ENCODE measurements at places on chromosomes 11 and 22.

DNA sequence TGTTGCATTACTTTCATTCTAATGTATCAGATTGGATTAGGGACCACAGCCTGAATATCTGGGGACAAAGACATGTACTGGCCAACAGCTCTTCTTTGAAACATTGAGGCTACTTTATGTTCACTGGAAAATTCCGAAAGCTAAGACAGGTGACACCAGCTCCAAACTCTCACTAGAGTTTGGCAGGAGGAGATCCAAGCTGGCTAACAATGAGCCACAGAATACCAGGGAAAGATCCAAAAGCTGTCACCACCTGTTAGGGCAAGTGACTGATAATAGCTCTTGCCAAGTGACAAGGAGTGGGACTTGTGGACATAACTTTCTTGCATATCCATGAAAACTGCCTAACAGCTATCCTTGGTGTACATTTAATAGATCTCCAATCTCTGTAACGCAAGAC, 333.3 kb downstream of the TTC28 start:
- DNase-seq: no peak

DNA sequence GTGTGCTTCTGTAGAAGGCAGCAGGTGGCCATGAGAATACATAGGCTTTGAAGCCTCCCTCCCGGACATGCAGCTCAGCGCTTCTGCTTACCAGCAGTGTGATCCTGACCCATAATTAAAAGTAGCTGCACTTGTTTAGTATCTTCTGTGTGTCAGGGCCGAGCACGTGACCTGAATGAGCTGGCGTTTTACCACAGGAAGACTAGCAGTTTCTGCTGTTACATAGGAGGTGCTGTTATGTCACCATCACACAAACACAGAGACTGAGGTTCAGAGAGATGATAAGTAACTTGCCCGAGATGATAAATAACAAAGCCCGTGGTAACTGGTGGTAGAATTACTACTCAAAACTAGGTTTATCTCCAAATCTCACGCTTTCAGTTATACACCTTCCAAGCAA, 329.5 kb downstream of the OPCML start:
- no peak for DNase-seq

- DNase-seq: no peak
These were observed 65.4 kb downstream of the SHISAL1 start for GRCh38 chr22:44247346-44247745.

DNA sequence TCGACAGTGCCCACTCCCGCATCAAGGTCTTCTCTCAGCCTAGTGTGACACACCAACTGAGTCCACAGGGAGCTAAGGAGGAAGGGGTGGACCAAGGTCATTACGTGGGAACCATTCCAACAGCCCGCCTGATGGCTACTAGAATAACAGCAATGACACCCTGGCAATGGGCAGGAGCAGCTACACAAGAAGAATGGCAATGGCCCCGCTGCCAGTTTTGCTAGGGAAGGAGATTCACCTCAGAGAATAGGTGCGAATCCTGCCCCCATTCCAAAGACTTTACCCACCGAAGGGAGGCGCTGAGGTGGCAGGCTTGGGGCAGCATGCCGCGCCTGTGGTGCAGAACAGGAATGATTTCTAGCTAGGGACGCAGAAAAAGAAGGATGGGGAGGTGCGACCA, 9.1 kb downstream of the WT1 start:
- DNase-seq: no peak

- DNase-seq: no peak
These were observed 37.8 kb downstream of the TSPAN18 start for GRCh38 chr11:44764583-44764982.

- peak; percentile 21 for DNase-seq
These were observed 945 bp downstream of the ROBO3 start for GRCh38 chr11:124865902-124866851.

GRCh38 chr22:20017622-20017958, 967 bp upstream of the ARVCF start:
- DNase-seq: no peak

- DNase-seq: no peak
These were observed 4.5 kb upstream of the ALKBH8 start for GRCh38 chr11:107570015-107570414.

GRCh38 chr11:113213549-113213948, 100.8 kb upstream of the TTC12 start:
- DNase-seq: no peak

GRCh38 chr11:26149585-26149984, 182.3 kb upstream of the ANO3 start:
- DNase-seq: no peak

GRCh38 chr11:61903845-61904244, 12.5 kb upstream of the FADS3 start:
- no peak for DNase-seq

DNA sequence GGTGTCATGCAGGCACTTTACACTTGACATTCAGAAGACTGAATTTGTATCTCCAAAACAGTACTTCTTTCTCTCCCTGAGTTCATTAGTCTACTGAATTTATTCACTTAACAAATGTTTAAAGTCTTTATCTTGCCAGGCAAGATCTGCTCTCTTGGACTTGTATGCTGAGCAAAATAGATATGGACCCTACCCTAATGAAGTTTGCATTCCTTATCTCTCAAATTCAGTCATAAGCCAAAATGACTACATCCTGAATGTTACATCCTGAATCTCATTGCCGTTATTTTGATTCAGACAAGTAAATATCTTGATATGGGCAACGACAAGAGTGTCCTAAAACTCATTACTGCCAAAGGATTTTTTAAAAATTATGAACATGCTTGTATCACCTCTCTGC, 29.7 kb downstream of the FAR1 start:
- DNase-seq: no peak

DNA sequence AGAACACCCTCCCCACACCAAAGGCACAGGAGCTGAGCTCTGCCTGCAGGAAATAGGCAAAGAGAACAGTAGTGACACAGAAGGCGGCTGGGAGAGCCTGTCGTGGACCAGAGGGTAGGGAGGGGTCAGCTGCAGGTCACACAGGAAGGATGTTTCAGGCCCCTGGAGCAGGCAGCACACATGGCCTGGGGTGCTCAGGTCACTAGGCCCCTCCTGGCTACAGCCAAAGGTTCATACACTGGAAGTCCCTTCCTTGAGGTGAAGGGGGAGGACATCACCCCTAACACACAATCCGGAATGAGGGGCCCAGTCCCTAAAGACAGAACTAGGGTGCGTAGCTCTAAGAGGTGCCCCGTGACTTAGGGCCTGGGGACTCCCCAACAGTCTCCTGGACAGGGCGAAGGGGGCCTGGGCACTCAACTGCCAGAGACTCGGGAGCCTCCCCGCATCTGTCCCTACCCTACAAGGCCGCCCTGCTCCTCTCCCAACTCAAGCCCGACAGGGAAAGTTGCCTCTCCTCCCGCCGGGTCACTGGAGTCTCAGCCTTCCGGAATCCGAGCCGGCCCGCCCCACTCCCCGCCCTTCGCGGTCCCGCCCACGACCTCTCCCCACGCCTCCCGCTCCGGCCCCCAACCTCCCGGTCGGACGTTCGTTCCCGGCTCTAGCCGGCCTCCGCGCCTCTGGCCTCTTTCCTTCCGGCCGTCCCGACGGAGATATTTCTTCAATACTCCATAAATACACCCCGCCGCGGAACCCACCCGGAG, at the start of gene CYB5R2:
CYB5R2 (minus strand) TSS at position 541 of the 764 bp plus-strand sequence. CDS start 675 bp downstream, outside the sequence.
- no peak for DNase-seq

GRCh38 chr22:27237080-27237741, 564.3 kb downstream of the MN1 start:
- DNase-seq: no peak

GRCh38 chr11:14813516-14813915, 78.5 kb downstream of the CYP2R1 start:
- no peak for DNase-seq

GRCh38 chr11:70742553-70743291, 344.4 kb downstream of the CTTN start:
- no peak for DNase-seq

GRCh38 chr11:119352857-119353260, 6.4 kb upstream of the MFRP start:
- DNase-seq: no peak

DNA sequence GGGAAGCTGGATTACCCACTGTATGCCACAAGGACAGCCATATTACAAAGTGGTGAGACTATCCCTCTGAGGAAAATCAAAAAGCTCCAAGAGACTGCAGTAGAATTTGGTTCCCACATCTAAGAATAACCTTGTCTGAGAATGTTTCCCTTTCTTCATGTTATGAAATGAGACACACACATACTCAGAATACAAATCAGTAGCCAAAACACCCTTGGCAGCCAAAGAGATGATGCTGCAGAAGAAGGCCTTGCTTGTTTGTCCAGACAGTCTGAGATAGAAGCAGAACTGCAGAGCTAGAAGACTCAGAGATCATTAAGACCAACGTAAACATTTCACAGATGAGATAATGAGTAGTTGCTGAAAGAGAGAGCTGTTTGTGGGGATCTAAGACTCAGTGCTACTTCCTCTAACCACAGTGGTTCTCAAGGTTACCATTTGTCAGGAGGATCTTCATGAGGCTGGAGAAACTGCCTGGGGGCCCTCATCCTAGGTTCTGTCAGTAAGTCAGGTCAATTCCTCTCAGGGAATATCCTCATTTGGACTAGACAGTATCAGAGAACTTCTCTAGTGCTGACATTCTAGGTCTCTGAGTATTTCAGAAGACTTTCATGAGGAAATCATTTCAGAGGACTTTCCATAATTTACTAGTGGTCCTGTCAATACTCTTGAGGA, 38.9 kb downstream of the RELT start:
- DNase-seq: no peak

- DNase-seq: no peak
These were observed 39.7 kb downstream of the USP35 start for GRCh38 chr11:78228467-78228866.

GRCh38 chr22:48394787-48395186, 1432.9 kb downstream of the BRD1 start:
- DNase-seq: no peak

DNA sequence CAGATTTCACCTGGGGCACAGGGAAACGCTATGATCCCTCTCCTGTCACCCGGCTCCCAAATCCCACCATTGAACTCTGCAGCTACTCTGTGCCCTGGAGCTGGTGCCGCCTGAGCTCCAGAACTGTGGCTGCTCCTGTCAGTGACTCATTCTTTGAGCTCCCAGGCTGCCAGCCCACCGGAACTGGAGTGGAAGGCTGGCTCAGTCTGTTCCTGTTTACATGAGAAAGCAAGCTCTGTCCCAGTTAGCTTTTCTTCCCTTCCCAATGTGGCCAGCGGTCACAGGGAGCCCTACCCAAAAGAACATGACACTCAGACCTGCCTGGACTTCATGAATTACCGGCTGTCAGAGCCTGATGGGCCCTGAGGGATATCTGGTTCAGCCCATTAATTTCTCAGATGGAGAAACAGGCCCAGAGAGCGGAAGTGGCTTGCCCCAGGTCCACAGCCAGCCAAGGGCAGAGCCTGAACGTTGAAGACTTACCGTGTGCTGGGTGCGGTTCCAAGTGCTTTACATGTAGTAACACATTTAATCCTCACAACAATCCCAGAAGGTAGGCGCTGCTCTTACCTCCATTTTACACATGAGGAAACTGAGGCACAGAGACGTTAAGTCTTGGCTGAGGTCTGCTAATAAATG, 23.8 kb upstream of the IGSF22 start:
- no peak for DNase-seq

DNA sequence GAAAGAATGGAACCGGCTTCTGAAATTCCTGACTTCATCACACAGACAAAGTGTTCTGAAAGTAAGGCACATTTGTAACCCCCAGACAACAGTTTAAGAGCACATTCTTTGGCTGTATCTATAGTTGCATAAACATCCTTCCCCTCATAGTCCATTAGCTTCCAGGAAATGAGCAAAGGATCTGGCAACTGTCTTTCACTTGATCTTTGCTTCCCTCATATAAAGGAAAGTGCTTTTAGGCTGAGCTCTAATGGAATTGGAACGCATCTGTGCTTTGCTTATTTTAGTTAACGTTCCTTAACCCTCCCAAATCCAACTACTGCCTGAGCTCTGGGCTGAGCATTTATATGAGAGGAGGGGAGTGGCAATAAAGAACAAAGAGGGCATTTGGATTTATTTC, 76.9 kb upstream of the API5 start:
- DNase-seq: no peak

GRCh38 chr11:30960387-30960992, 374.3 kb upstream of the MPPED2 start:
- DNase-seq: no peak

GRCh38 chr11:128686745-128687177, 7.1 kb upstream of the FLI1 start:
- peak; percentile 46 for DNase-seq

Data from activated T-helper 9 cell treated with anti-CD3 and anti-CD28 coated beads, Interleukin-2, amount 50 U/mL, for 16 hours (primary cell).